IMR-90 (cell line): ENCODE measurements at places on chromosomes 7 and 10. TPM values are rescaled to one million over a fixed set of nuclear protein-coding genes. Genes with fewer than 3 reads are reported as not detected.

The PGAM2 gene
- total RNA-seq = not detected in 2 replicates

The NUTM2A gene
- under 0.01 and 0.18 TPM in 2 replicates for total RNA-seq

- H3K4me3 ChIP-seq = no peak overlapping the region
- no peak overlapping the region for H3K27ac ChIP-seq
- H3K27me3 ChIP-seq = no peaks in the 10 kb centered on the region
- no peaks in the 10 kb centered on the region for H3K4me1 ChIP-seq
- no peaks in the 10 kb centered on the region for H3K36me3 ChIP-seq
Observed at GRCh38 chr10:53697038-53697437, 924.5 kb upstream of the MBL2 start.

- no peaks in the 10 kb centered on the region for H3K4me1 ChIP-seq
- H3K27ac ChIP-seq = no peak overlapping the region
- no peaks in the 10 kb centered on the region for H3K36me3 ChIP-seq
- H3K27me3 ChIP-seq = no peaks in the 10 kb centered on the region
Observed at GRCh38 chr7:106692450-106693051, 31.6 kb upstream of the CCDC71L start.

DNA sequence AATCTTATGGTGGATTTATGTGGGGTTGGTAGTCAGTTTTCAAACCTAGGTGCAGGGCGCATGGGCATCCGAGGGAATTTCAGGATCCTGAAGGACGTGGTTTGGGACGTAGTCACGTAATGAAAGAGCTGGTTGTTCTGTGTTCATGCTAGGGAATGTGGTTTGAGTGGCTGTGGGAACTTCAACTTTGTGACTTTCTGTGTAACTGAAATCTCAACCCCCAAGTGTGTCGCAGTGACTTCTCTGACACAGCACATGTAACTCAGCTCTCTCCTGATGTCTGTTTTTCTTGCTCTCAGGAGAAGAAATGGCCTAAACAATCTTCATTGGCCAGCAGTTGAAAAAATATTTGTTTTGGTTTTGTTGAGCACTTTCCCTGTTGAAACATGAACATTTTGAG, 199.0 kb downstream of the PTEN start:
- no peaks in the 10 kb centered on the region for H3K36me3 ChIP-seq
- no peaks in the 10 kb centered on the region for H3K27me3 ChIP-seq
- peak; percentile 30 for DNase-seq
- no peak overlapping the region for H3K4me3 ChIP-seq
- peak overlapping the region; percentile 87 for H3K27ac ChIP-seq

The RBP3 gene
- not detected in 2 replicates for total RNA-seq

DNA sequence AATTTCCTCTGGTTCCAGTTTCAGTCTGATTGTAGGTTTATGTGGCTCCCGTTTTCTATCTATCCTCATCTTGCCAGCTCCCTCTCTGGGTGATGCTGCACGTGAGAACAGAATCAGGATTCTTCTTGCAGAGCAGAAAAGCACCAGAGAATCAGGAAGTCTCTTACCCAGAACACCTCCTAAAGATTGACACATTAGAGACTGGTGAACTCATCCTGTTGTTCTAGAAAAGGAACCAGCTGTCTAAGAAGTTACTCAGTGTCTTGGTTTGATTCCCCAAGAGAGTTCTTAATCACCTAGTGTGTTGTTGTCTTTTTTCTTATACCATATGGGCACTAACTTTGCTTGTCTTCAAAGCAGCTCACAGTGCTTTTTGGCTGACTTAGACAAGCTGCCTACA, 152.4 kb downstream of the DGKI start:
- H3K36me3 ChIP-seq = no peaks in the 10 kb centered on the region
- no peaks in the 10 kb centered on the region for H3K27me3 ChIP-seq
- no peak overlapping the region for H3K4me3 ChIP-seq
- DNase-seq = peak; percentile 17
- no peaks in the 10 kb centered on the region; the same call in 1 of the 2 replicates for H3K4me1 ChIP-seq

The CCDC146 gene
- 0.54 and 0.83 TPM in 2 replicates for total RNA-seq

DNA sequence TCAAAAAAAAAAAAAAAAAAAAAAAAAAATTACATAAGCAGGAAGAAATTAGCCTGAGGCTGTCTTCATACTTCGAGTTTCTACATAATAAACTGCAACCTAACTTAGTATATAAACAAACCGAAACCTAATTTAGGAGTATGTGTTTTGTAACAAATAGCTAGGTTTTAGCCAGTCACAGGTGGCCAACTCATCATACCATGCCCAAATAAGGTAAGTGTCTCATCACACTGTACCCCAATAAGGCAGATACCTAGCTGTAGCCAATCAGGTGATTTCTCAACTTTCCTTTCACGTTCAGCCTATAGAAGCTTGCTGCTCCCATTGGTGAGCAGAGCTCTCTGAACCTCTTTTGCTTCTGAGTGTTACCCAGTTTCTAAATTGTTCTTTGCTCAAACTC, 13.9 kb upstream of the AGR2 start:
- H3K4me1 ChIP-seq = peaks cover 4% of the 10 kb centered on the region; the same call in 1 of the 2 replicates
- no peak overlapping the region for H3K4me3 ChIP-seq
- no peaks in the 10 kb centered on the region for H3K36me3 ChIP-seq
- no peaks in the 10 kb centered on the region for H3K27me3 ChIP-seq

GRCh38 chr10:31586723-31587638, 268.0 kb downstream of the ZEB1 start:
- H3K36me3 ChIP-seq = no peaks in the 10 kb centered on the region
- no peak overlapping the region for H3K27ac ChIP-seq
- H3K27me3 ChIP-seq = no peaks in the 10 kb centered on the region
- H3K4me3 ChIP-seq = no peak overlapping the region
- H3K4me1 ChIP-seq = peaks cover 8% of the 10 kb centered on the region
- DNase-seq = no peak

DNA sequence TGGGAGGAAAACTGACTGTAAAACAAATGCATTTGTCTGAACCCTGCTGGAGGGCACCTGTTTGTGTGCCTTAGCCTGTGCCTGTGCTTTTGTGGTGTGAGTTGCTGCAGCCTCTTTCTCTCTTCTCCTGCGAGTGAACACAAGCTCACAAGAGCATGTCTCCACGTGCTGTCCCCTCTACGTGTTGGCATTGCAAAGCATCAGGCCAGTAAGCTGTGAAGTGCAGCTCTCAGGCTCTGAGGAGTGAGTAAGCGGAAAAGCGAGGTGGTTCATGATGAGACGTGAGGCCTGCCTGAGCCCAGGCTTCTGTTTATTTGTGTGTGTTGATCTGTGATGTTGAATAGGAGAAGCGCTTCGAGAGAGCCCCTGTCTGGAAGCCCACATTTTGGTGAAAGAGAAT, 85.6 kb upstream of the PDCD4 start:
- H3K27ac ChIP-seq = no peak overlapping the region
- H3K4me1 ChIP-seq = peaks cover 9% of the 10 kb centered on the region; the same call in 1 of the 2 replicates
- H3K27me3 ChIP-seq = 0 out of 2 replicates have a peak, but pooled peaks cover 2% of the 10 kb centered on the region
- DNase-seq = peak; percentile 32

DNA sequence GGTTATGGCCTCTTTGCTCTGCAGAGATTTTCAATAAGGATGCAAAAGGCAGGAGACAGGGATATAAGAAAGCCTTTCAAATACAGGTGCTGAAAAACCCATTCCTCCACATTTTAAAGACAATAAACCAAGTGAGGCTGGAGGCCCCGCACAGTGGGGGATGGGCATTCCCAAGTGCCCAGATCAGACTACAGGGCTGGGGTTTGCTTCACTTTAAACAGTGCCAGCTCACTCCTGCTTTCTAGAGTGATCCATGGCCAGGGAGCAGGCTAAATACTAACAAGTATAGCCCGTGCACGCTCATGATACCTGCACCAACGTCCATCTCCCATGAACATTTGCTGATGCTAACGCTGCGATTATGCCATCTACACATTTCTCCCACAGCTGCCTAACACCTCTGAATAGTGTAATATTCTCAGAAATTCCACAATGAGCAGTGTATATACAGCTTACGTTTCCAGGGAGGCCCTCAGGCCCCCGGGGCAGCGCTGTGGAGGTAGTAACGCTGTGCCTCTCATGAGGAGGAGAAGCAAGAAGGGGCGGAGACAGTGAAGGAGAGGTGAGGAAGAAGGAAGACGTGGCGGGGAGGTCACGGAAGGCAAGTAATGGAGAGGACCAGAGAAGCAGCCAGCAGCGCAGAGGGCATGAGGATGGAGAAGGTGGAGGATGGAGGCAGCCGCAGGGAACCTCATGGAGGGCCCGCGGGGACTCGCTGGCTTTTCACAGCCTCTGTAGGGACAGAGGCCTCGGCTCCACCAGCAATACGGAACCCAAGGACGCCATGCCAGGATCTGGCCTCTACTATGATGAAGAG, 141.7 kb downstream of the USP6NL start:
- DNase-seq = no peak
- H3K27ac ChIP-seq = no peak overlapping the region
- no peak overlapping the region for H3K4me3 ChIP-seq
- no peaks in the 10 kb centered on the region for H3K36me3 ChIP-seq

- no peaks in the 10 kb centered on the region for H3K4me1 ChIP-seq
- H3K4me3 ChIP-seq = no peak overlapping the region
- no peaks in the 10 kb centered on the region for H3K36me3 ChIP-seq
- H3K27ac ChIP-seq = no peak overlapping the region
Observed at GRCh38 chr10:20765066-20765465, 132.0 kb downstream of the NEBL start.

DNA sequence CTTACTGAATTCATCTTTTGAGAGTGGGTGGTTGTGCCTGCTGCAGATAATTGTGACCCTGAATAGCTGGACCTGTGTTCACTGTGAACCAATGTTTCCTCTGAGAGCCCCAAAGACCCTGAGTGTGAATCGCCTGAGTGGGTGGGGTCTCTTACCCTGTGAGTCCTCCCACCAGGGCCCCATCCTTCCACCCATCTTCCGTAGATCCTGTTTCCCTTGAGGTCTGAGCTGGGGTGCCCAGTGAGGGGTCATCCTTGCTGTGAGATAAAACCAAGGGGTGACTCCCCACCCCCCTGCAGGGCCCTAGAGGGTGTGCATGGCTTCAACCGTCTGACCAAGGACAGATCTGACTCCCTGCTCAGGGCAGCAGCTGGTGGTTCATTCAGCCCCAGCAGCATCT, 78.0 kb upstream of the ZNF479 start:
- no peaks in the 10 kb centered on the region for H3K4me1 ChIP-seq
- no peak for DNase-seq
- H3K27me3 ChIP-seq = no peaks in the 10 kb centered on the region
- no peaks in the 10 kb centered on the region for H3K36me3 ChIP-seq
- H3K4me3 ChIP-seq = no peak overlapping the region

- H3K4me1 ChIP-seq = no peaks in the 10 kb centered on the region
- peaks cover 72% of the 10 kb centered on the region for H3K27me3 ChIP-seq
- H3K27ac ChIP-seq = no peak overlapping the region
- H3K4me3 ChIP-seq = no peak overlapping the region
- H3K36me3 ChIP-seq = no peaks in the 10 kb centered on the region
Observed at GRCh38 chr10:117533507-117534281, 8.9 kb upstream of the EMX2 start.

GRCh38 chr7:151167197-151167961, at the start of gene GBX1:
TSS of gene GBX1 (minus strand) at chr7:151167694. CDS start at chr7:151167548, 146 bp downstream.
- no peak for DNase-seq
- no peaks in the 10 kb centered on the region for H3K36me3 ChIP-seq
- H3K27me3 ChIP-seq = peaks cover 62% of the 10 kb centered on the region
- peaks cover 1% of the 10 kb centered on the region; the same call in 1 of the 2 replicates for H3K4me1 ChIP-seq

The COL26A1 gene
- not detected in 2 replicates for total RNA-seq

GRCh38 chr10:9302140-9302746, 1247.8 kb downstream of the GATA3 start:
- H3K27ac ChIP-seq = no peak overlapping the region
- H3K27me3 ChIP-seq = no peaks in the 10 kb centered on the region
- no peaks in the 10 kb centered on the region for H3K36me3 ChIP-seq
- H3K4me3 ChIP-seq = no peak overlapping the region

DNA sequence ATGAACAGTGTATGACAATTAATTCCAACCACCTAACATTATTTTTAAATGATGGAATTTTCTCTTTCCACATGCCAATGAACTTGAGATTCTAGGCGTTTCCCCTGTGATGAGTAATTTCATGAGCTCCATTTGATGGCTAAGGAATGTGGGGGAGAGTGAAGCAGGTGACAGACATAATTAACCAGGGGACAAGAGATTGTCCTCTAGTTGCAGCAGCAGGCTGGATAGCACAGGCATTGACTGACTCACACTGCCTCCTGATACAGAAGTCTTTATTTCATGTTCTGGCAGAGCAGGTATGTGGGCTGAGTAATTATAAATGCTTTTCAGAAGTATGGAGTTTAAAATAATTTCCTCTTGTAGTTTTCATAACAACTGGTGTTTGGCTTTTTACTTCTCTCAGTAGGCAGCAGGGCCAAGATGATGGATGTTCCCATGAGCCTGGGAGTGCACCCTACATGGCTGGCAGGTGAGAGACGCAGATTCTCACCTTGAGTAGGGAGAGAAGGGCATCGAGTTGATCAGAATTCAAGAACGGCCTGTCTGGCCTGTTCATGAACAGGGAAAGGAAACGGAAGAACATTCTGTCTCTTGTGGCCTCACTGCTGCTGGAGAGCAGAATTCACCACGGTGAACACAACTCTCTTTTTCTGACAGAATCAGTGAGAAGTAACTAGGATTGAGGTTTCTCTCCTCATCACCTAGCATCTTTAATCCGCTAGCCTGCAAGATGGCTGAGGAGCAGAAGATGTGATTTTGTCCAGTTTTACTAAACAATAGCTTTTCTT, 118.8 kb downstream of the AOAH start:
- no peaks in the 10 kb centered on the region for H3K4me1 ChIP-seq
- H3K4me3 ChIP-seq = no peak overlapping the region
- no peak overlapping the region for H3K27ac ChIP-seq
- no peaks in the 10 kb centered on the region for H3K36me3 ChIP-seq

GRCh38 chr10:63884426-63884825, 363.2 kb downstream of the REEP3 start:
- H3K4me1 ChIP-seq = no peaks in the 10 kb centered on the region
- H3K27me3 ChIP-seq = no peaks in the 10 kb centered on the region
- no peak for DNase-seq
- H3K27ac ChIP-seq = no peak overlapping the region

The CALD1 gene
- total RNA-seq = 487 and 532 TPM in 2 replicates

DNA sequence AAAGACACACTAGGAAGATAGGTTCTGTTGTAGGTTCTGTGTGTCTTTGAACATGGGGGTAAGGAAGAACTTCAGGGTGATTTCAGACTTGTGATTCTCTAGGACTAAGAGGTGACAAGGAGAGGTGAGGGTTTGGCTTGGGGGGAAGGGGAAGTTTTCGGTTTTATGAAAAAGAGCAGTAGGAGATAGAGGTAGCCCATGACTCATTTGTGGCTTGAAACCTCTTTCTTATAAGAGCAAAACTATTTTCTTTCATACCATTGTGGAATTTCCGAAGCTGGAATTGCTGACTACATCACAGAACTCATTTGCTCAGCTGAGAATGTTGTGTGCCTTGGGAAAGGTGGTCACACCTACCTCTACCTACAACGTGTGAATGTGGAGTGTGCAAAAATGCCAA, 39.6 kb upstream of the IKZF1 start:
- H3K4me1 ChIP-seq = no peaks in the 10 kb centered on the region
- DNase-seq = no peak
- no peak overlapping the region for H3K4me3 ChIP-seq
- no peak overlapping the region for H3K27ac ChIP-seq
- H3K36me3 ChIP-seq = no peaks in the 10 kb centered on the region

- DNase-seq = no peak
- H3K36me3 ChIP-seq = no peaks in the 10 kb centered on the region
- H3K4me3 ChIP-seq = no peak overlapping the region
Observed at GRCh38 chr10:66649626-66650025, 276.2 kb upstream of the LRRTM3 start.

The OR2A42 gene
- not detected in 2 replicates for total RNA-seq

The GBX1 gene
- total RNA-seq = not detected in 2 replicates
